ENCODE measurements at places on chromosomes 16 and 17. TPM values are rescaled to one million over a fixed set of nuclear protein-coding genes. Genes with fewer than 3 reads are reported as not detected.

MT3 gene
- 0.28 TPM for total RNA-seq

SPATA22 gene
- not detected for total RNA-seq

SLC16A6 gene
- 0.53 TPM for total RNA-seq

KRTAP9-2 gene
- total RNA-seq, result not detected

RNF157 gene
- total RNA-seq, result 6.0 TPM

CCL4 gene
- total RNA-seq, result not detected

AKTIP gene
- total RNA-seq, result 22.3 TPM

CACNA1G gene
- total RNA-seq, result 4.2 TPM

SLC25A19 gene
- total RNA-seq, result 17.8 TPM

KRTAP17-1 gene
- not detected for total RNA-seq

CCT6B gene
- 1.5 TPM for total RNA-seq

RHOT1 gene
- 24.5 TPM for total RNA-seq

DBNDD1 gene
- 61.0 TPM for total RNA-seq

DHX40 gene
- 42.4 TPM for total RNA-seq

ACSM2A gene
- not detected for total RNA-seq

KRT20 gene
- total RNA-seq, result 0.28 TPM

MYH10 gene
- 23.7 TPM for total RNA-seq

ZNF19 gene
- 2.6 TPM for total RNA-seq
